Foreskin keratinocyte (primary cell): ENCODE measurements at places on chromosomes 4 and X.

DNA sequence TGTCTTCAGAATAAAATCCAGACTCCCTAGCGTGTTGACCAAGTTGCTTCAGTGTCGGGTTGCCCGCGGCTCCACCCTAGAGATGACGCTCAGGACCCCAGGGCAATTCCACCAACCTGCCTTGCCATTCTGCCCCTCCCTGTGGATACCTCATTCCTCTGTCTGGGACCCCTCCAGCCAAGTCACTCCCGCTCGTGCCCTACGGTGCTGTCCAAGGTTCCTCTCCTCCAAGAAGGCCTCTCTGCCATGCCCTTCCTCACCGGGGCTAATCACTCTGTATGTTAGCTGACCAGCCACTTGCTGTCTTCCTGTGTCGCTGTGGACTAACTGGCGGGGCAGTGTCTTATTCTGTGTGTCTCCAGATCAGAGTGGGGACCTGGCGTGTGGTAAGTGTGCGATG is 46.6 kb downstream of the TENM3 start:
- DNase-seq, result no peak

DNA sequence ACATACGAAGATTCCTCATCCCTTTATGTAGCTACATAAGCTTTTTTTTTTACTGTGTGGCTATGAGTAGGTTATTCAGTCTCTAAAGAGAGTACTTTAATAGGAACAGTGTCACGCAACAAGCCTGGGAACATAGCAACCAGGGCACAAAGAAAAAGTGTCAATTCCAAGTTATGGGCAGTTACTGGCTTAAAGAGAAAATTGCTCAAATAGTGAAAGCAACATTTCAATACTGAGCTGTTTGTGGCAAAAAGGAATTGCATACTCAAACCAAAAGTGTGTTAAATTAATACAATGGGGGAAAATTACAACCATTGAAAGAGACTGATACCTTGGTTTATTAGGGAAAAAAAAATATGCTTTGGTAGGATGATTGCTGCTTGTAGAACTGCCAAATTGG is 41.2 kb upstream of the ENOX2 start:
- no peak for DNase-seq

GRCh38 chrX:47384502-47384901 is 14.1 kb downstream of the ZNF157 start:
- DNase-seq, result peak; percentile 23

- DNase-seq, result no peak
These were observed 257.6 kb downstream of the BCOR start for GRCh38 chrX:39840133-39840532.

DNA sequence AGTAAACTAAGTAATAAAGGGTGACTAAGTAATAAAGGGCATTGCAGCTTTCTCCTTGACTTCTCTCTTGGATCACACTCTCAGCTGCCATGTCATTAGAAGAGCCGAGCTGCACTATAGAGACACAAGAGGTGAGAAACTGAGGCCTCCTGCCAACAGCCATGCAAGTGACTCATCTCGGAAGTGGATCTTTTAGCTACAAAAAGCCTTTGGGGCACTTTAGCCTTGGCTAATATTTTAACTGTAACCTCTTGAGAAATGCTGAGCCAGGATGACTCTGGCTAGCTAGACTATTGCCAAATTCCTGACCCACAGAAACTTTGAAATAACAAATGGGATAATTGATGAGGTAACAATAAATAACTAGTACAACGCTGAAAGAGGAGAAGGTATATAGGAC is 1.5 kb upstream of the NEIL3 start:
- peak; percentile 57 for DNase-seq

DNA sequence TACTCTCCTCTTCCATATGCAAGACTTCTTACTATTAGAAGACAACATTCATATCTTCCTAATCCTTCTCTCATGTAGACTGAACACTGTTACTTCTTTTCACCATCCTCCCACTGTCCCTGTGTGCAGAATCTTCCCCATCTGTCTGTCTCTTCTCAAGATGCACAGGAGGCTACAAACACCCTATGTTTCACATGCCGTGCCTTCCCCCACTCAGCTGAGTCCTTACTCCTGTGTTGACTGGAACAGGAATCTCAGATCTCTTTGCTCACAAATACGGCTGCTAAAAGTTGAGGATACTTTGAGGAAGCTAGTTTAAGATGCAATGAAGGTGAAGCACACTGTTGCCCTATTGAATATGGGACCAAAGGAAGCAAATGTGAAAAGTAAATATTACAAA is 168.5 kb upstream of the GPC4 start:
- DNase-seq, result no peak

- no peak for DNase-seq
These were observed 492 bp downstream of the GALNT7 start for GRCh38 chr4:173169178-173169427.

DNA sequence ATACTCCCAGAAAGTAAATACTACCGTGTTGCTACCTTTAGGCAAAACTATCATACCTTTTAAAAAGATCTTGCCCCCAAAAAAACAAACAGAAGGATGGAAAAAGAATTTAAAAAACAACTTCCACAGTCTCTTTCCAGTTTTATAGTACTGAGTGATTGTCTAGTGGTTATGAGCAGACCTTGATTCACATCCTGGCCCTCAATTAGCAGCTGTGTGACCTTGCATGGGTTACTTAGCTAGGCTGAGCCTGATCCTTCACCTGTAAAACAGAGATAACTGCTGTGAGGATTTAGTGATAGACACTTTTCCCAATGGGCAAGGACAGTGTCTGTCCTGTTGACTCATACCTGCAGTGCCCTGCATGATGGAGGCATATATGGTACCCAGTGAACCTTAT is 49.0 kb downstream of the SMAD1 start:
- no peak for DNase-seq

- no peak for DNase-seq
These were observed 73.2 kb upstream of the NKX1-1 start for GRCh38 chr4:1479454-1479853.

- peak; percentile 92 for DNase-seq
These were observed 249.3 kb upstream of the DIPK2B start for GRCh38 chrX:45449982-45450381.

DNA sequence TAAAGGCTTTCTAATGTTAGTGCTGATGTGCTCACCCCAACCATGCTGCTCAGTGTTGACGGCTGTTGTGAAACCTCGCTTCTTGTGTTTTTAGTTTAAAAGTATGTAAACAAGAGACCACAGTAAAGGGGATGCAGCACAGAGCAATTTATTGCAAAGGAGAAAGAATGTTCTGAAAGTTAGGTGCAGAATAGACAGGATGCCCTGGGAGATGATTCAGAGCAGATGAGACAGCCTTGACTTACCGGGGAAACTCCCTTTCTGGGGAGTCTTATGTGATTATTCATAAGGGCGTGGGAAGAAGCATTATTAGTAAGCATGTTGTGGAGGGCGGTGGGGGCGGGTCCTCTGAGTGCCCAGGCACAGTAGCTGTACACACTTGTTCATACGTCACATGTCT is 47.7 kb downstream of the EVC start:
- DNase-seq, result peak; percentile 100

DNA sequence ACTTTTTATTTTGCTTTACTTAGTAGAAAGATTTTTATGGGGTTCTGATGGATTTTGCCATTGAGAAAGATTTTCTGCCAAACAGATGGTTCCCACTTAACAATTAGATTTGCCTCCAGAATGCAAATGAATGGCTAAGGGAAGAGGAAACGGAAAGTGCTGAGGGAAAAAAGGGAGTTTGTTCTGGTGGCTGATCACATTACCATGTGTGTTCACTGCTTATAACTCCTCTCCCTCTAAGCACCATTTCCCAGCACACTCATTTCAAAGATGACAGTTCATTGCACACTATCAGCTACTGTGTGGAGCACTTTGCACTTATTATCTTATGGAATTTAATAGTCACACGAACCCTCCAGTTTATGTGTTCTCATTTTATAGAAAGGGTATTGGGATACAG is 68.0 kb upstream of the GRID2 start:
- DNase-seq, result no peak

- peak; percentile 51 for DNase-seq
These were observed 21.6 kb downstream of the PCDH18 start for GRCh38 chr4:137510557-137511265.

DNA sequence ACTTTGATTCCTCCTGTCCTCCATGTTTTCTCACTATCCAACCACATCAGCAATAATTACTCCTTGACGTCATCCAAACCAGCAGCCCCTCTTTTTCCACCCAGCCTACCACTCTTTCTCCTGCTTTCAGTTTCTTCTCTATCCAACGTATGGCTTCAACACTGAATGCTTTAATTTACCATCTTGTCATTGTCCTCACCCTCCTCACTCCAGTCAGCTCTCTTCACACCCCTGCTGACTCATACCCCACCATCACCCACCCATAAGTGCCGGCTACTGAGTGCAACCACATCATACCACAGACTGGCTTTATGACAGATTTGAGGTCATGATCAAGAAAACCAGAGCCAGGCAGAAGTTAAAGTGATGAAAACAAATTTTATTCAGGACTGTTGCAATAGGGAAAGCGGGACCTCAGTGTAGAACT is 9.8 kb upstream of the ANXA5 start:
- no peak for DNase-seq

- DNase-seq, result no peak
These were observed 285.9 kb upstream of the EMCN start for GRCh38 chr4:100803751-100804150.

GRCh38 chrX:49037883-49038475 is 5.2 kb downstream of the TFE3 start:
- DNase-seq, result peak; percentile 26

GRCh38 chr4:26542991-26543390 is 40.9 kb upstream of the TBC1D19 start:
- no peak for DNase-seq

GRCh38 chr4:153115322-153116290 is 88.6 kb upstream of the TRIM2 start:
- peak; percentile 75 for DNase-seq

DNA sequence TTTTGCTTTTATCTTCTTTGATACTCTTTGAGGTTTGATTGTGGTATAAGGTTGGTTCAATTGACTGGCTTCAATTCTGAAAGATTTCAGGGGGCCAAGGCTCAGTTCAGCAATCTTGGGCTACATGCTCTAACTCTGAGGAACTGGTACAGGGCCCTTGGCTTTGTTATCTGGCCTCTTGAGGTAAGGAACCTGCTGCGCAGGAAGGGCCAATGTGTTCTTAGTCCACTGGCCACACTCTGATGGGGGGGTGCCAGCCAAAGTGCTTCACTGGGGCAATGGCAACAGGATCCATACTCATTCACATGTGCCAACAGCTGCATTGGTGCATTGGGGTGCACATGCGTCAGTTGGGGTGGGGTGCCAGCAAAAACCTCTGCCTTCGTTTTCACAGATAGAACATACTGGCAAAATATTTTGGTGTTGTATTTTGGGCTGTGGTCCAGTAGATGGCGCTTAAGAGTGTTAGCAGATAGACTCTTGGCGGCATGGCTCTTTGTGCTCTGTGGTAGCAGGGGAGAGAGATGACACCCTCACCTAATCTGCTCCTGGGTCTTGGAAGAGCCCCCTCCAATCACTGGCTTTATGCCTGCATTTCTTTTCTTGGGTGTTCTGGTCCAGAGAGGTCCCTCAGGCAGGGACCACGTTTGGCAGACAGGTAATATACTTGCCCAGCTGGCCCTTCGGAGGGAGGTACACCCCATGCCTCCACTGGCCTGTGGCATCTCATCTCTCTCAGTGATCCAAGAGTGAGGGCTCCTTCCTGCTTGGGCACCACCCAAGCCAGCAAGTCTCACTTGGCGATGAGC is 42.9 kb downstream of the NDST3 start:
- no peak for DNase-seq

- DNase-seq, result no peak
These were observed 450.7 kb downstream of the HNRNPD start for GRCh38 chr4:81923140-81923539.

- no peak for DNase-seq
These were observed 1.1 kb upstream of the TMEM164 start for GRCh38 chrX:110001740-110002299.

DNA sequence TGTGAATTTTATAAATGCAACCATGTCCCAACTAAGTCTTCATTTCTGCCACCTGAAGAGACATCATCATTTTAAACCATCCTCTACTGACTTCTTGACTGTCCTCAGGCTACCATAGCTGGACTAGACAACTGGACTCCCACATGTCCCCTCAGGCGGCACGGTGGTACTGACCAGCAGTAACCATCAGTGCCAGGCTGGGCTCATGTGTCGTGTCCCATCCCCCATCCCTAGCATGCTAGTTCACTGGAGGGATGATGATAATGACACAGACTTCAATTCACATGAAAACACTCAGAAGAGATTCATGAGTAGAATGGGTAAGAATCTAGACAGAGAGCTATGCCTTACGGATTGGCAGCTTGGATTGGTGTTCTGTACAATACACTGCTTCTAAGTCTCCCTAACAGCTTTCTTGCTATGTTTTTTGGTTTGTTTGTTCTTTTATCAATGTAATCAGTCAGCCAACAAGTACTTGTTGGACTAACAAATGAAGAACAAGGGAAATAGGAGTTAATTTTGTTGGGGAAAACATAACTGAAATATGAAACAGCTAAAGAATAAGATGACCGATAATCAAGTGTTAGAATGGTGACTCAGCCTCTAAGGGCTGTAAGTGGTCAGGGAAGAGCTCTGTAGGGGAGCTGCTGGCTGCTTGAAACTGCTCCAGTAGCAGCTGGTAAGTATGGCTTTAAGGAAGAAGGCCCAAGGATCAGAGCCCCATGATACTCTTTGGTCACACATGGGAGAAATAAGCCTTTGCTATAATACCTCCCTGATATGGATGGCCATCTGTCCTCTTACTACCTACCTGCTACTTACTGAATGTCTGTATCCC is 10.3 kb downstream of the ZDHHC9 start:
- DNase-seq, result no peak
